ENCODE measurements at places on chromosomes 16 and 17.

- DNase-seq = no peak
Observed at GRCh38 chr16:57704011-57704904, 9.7 kb downstream of the DRC7 start.

- peak; percentile 54 for DNase-seq
Observed at GRCh38 chr16:67443265-67443664, 12.3 kb downstream of the HSD11B2 start.

DNA sequence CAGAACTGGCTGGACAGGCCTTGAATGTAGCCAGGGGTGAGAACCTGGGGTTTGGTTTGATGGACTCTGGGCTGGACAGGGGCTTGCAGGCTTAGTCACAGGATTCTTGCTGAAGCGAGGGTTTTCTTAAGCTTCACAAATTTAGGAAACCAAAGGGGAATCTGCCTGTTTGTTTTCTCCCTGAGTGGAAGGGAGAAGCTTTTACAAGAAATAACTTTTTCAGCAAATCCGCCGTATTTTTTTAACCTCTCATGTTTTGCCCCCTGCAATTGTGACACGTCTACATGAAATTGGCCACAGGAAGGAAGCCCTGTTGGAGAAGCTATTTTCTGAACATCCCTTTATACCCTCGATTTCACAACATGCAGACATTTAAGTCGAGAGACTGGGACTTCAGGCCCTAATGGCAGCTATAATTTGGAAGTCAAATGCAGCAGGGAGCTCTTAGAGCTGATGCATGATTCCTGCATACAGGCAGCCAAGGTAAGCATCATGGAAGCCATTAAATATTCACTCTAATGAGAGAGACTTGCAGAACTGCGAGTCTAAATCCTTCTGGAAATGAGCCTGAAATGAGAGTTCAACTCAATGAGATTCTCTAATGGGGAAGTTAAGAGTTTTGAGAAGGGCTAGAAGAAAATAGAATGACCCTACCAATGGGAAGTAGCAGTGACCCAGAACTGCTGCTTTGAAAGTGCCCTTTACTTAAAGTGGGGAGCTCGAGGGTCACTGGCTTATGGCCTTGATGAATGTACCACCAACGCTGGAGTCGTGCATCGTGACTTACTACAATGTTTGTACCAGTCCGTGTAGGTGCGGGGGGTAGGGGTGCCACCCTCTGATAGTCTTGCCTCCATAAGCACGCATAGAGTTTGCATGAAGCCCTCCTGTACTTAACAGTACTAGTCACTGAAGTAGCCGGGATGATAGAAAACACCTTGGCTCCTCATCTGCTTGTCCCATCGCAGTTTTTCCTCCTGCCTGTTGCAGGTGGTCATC is 45.1 kb upstream of the IRF8 start:
- no peak for DNase-seq

GRCh38 chr16:64094992-64095634 is 1026.8 kb downstream of the CDH11 start:
- DNase-seq = peak; percentile 52

- no peak for DNase-seq
Observed at GRCh38 chr16:66399930-66400329, 27.2 kb upstream of the BEAN1 start.
